GM23248 (cell line): ENCODE measurements at places on chromosomes 11 and 22. TPM values are rescaled to one million over a fixed set of nuclear protein-coding genes. Genes with fewer than 3 reads are reported as not detected.

DNA sequence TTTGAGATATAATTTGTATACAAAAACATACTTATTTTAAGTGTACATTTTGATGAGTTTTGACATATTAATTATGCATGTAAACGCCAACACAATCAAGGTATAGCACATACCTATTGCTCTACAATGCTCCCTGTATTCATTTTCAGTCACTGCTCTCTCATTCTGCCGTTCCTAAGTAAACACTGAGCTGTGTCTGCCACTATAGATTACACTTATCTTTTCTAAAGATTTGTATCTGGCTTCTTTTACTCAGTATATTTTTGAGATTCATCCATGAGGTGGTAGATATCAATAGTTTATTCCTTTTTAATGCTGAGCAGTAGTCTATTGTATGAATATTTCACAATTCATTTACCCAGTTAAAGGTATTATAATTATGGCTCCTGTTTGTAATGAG is 25.4 kb upstream of the BACE1-AS start:
- H3K27ac ChIP-seq: no peak overlapping the region
- H3K4me1 ChIP-seq: no peaks in the 10 kb centered on the region
- H3K36me3 ChIP-seq: 0 out of 2 replicates have a peak, but pooled peaks cover 4% of the 10 kb centered on the region
- H3K4me3 ChIP-seq: no peak overlapping the region

DNA sequence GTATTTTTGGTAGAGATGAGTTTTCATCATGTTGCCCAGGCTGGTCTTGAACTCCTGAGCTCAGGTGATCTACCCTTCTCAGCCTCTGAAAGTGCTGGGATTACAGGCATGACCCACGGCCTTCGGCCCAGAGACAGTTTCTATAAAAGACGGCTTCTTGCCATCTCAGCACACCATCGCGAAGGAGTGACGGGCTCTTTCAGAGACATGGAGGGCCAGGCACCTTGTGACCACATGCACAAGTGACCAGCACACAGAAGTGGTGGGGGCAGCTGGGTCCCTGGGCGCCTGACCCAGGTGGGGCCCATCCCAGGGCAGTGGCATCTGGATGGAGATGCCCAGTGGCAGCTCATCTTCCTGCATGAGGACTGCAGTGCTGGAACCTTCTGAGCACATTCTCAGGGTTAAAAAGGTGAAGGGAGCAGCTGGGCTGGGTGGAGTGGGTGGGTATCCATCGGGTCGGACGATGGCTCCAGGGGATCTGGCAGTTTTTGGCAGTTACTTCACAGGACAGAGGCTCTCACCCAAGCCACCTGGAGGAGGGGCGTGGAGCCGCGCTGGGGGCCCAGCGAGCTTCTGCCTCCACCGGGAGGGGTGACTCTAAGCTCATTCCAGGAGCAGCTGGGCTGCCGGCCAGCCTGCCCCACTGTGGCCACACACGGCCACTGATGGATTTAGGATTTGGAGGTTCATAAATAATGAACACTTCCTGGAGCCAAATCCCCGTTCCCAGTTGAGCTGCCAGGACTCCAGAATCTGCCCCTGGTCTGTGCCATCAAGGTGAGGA is 373.0 kb downstream of the CTTN start:
- H3K4me1 ChIP-seq: no peaks in the 10 kb centered on the region
- no peaks in the 10 kb centered on the region for H3K27me3 ChIP-seq
- no peak overlapping the region for H3K4me3 ChIP-seq
- DNase-seq: no peak

- H3K27ac ChIP-seq: no peak overlapping the region
- no peaks in the 10 kb centered on the region for H3K4me1 ChIP-seq
- no peak overlapping the region for H3K4me3 ChIP-seq
- no peak for DNase-seq
Measured at GRCh38 chr11:44982496-44983062, 31.9 kb upstream of the TP53I11 start.

DNA sequence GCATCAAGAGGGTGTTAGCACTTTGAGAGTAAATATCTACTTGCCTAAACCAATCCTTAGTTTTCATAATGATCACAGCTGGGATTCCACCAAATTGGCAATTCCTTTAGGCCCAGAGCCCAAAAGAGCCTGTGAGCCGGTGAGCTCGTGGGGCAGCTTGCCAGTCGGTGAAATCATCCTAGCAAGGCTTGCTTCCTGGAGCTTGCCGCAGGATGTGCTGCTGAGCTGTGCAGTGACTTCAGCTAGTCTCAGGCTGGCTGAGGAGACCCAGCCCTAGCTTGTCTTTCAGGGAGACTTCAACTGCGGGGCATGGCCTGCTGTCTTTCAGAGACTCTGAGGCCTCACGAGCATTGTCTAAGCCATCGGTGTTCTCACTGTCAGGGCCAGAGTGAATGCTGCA is 73.6 kb upstream of the SUSD2 start:
- H3K4me3 ChIP-seq: no peak overlapping the region
- H3K36me3 ChIP-seq: no peaks in the 10 kb centered on the region; the same call in 1 of the 2 replicates
- peaks cover 6% of the 10 kb centered on the region for H3K4me1 ChIP-seq

DNA sequence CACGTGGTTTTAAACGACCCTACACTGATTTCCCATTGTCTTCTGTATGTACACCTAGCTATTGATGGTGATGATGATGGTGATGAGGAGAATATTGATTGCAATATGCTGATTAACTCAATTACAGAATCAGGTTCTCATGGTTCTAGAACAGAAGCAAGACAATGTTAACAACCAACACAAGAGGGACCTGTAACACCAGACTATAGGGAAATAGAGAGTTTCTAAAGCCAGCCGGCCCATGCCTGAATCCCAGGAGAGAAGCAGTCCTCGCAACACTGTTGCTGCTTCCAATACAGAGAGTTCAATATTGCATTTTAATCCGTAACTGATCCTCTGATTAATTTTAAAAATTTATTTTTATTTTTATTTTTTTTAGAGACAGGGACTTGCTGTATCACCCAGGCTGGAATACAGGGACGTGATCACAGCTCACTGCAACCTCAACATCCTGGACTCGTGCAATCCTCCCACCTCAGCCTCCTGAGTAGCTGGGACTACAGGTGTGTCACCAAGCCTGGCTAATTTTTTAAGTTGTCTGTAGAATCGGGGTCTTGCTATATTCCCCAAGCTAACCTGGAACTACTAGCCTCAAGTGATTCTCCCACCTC is 22.2 kb upstream of the UBASH3B start:
- peak; percentile 83 for DNase-seq
- H3K4me3 ChIP-seq: no peak overlapping the region
- peaks cover 29% of the 10 kb centered on the region for H3K4me1 ChIP-seq
- no peaks in the 10 kb centered on the region for H3K36me3 ChIP-seq
- no peaks in the 10 kb centered on the region for H3K27me3 ChIP-seq

DNA sequence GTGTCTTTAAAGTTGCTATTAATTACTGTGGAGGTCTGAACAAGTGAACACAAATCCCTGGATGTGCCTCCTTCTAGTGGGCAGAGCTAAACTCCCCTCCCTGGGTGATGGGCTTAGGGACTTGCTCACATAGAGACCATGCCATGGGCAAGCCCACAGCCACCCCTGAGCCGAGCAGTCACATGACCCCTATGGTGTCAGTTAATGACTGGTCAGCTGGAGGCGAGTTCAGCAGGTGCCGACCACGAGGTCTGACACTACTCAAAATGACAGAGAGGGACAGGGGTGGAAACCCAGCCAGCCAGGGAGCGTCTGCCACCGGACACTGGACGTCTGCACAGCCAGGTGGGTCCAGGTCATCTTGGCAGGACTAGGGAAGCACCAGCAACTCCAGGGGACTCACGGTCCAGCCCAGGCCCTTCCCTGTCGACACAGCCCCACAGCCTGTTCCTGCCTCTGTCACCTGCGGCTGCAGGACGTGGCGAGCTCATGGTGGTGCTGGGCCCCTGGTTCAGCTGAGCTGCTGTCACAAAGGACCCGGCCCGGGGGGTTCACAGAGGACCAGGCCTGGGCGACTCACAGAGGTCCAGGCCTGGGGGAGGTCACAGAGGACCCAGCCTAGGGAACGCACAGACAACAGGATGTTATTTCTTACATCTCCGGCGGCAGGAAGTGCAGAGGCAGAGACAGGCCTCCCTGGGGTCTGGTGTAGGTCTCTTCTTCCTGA is 135.0 kb downstream of the BRD1 start:
- H3K27ac ChIP-seq: no peak overlapping the region
- no peaks in the 10 kb centered on the region for H3K36me3 ChIP-seq
- no peak overlapping the region for H3K4me3 ChIP-seq
- no peak for DNase-seq

DNA sequence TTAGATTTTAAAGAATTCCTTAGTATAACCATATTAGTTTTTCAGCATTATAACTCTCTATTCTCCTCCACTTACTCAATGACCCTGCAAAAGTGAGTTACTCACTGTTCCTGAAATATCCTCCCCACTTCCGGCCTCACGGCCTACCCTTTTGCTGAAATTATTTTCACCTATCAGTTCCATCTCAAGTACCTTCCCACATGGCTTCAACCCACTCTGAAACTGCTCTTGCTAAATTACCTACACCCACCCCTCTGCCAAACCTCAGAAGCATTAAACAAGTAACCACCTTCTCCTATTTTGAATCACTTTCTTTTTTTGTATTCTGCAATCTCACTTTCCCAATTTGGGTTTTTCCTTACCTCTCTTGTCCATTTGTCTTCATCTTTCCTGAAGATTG is 37.7 kb downstream of the OR5P2 start:
- no peaks in the 10 kb centered on the region for H3K4me1 ChIP-seq
- no peak overlapping the region for H3K27ac ChIP-seq
- H3K36me3 ChIP-seq: no peaks in the 10 kb centered on the region

DNA sequence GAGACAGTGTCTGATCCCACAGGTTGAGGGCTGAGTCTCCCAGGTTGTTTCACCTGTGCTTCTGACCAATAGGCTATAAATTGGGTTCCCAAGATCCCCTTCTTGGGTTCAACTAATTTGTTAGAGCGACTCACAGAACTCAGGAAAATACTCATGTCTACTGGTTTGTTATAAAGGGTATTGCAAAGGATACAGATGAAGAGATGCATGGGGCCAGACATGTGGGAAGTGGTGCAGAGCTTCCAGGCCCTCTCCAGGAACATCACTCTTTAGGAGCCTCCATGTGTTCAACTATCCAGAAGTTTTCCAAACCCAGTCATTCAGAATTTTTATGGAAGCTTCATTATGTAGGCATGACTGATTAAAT is 4.7 kb downstream of the KLHL22 start:
- DNase-seq: no peak
- no peaks in the 10 kb centered on the region for H3K27me3 ChIP-seq
- H3K4me1 ChIP-seq: peaks cover 16% of the 10 kb centered on the region
- no peak overlapping the region for H3K4me3 ChIP-seq
- H3K27ac ChIP-seq: no peak overlapping the region

- no peaks in the 10 kb centered on the region for H3K4me1 ChIP-seq
- no peak overlapping the region for H3K4me3 ChIP-seq
Measured at GRCh38 chr11:112877581-112877980, 83.6 kb upstream of the NCAM1 start.

DNA sequence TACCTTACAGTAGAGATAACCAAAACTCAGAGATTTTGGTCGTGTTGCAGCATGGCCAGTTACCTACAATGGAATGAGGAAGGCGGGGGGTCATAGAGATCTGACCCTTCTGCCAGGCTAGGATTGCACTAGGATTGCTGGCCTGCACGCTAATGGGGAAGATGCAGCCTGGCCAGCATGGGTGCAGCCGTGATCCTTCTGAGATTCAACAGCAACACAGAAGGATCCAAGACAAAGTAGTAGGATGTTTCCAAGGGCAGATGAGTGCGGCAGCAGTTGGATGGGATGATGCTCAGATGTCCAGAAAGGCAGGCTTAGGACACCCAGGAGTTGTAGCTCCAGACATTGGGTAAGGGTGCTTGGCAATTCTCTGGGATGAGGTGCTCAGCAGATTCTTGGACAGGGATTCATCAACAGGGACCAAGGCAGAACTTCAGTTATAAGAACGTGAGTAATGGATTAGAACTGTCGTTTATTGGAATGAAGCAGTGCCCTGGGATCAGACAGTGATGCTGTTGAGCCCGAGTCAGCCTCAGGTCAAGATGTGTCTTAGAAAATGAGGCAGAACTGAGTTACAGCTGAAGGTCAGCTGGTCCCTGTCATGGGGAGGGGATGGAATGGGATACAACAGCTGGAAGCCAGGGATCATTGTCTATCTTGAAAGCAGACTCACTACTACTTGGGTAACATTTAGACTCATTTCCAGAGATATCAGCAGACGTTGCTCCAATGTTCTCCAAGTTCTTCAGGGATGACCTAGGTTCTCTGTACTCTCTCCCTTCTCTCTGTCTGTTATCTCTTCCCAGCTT is 71.0 kb downstream of the PARVA start:
- H3K4me1 ChIP-seq: peaks cover 33% of the 10 kb centered on the region
- no peak overlapping the region for H3K4me3 ChIP-seq
- peak overlapping the region; percentile 22 for H3K27ac ChIP-seq

GRCh38 chr11:102244681-102245409 is 72.4 kb upstream of the BIRC3 start:
- H3K4me1 ChIP-seq: peaks cover 30% of the 10 kb centered on the region
- peak overlapping the region; percentile 58 for H3K27ac ChIP-seq
- H3K36me3 ChIP-seq: no peaks in the 10 kb centered on the region
- peak; percentile 95 for DNase-seq

GRCh38 chr11:6440906-6441358 is at the start of gene HPX:
HPX (minus strand) TSS chr11:6440987; CDS start chr11:6440963, 24 bp downstream.
- no peak within 1 kb of the TSS for H3K4me3 ChIP-seq
- no peaks in the 10 kb centered on the region for H3K4me1 ChIP-seq
- no peaks in the 10 kb centered on the region for H3K36me3 ChIP-seq
- no peaks in the 10 kb centered on the region for H3K27me3 ChIP-seq
- DNase-seq: no peak

DNA sequence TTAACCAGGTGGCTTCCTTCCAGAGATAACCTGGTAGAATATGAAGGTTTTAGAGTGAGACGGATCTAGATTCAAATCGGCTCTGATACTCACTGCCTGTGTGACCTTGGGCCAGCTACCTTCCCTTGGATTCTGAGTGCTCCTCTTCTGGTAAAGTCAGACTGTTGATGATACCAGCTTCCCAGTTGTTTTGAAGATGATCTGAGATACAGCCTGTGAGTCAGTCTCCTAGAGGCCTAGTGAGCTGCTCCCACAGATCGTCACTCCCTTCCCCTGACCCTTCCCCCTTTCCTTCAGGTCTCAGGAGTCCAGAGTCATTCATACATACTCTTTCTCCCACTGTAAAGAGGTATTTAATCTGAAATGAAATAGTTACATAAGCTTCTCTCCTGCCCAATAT is 207.8 kb downstream of the GRIK4 start:
- H3K27me3 ChIP-seq: peaks cover 15% of the 10 kb centered on the region; the same call in 1 of the 2 replicates
- no peak overlapping the region for H3K27ac ChIP-seq
- peak; percentile 40 for DNase-seq
- no peaks in the 10 kb centered on the region for H3K36me3 ChIP-seq
- H3K4me1 ChIP-seq: no peaks in the 10 kb centered on the region

- no peak for DNase-seq
- no peaks in the 10 kb centered on the region for H3K36me3 ChIP-seq
- peaks cover 4% of the 10 kb centered on the region for H3K4me1 ChIP-seq
- H3K27me3 ChIP-seq: no peaks in the 10 kb centered on the region
- H3K27ac ChIP-seq: no peak overlapping the region
Measured at GRCh38 chr11:3879216-3879966, 23.9 kb downstream of the STIM1 start.

Gene TOM1
- 61.3 and 62.2 TPM in 2 replicates for total RNA-seq

Gene CADM1
- 0.38 and 1.4 TPM in 2 replicates for total RNA-seq

Gene PICALM
- 277 and 310 TPM in 2 replicates for total RNA-seq

Gene SYT7
- total RNA-seq: 1.5 and 1.9 TPM in 2 replicates

Gene CECR2
- total RNA-seq: not detected in 2 replicates

Gene PRR33
- total RNA-seq: not detected in 2 replicates

Gene GPHA2
- total RNA-seq: not detected in 2 replicates

Gene SPI1
- not detected in 2 replicates for total RNA-seq

Gene BIRC3
- 0.89 and 0.97 TPM in 2 replicates for total RNA-seq
